ENCODE measurements at places on chromosomes 3 and 15.

DNA sequence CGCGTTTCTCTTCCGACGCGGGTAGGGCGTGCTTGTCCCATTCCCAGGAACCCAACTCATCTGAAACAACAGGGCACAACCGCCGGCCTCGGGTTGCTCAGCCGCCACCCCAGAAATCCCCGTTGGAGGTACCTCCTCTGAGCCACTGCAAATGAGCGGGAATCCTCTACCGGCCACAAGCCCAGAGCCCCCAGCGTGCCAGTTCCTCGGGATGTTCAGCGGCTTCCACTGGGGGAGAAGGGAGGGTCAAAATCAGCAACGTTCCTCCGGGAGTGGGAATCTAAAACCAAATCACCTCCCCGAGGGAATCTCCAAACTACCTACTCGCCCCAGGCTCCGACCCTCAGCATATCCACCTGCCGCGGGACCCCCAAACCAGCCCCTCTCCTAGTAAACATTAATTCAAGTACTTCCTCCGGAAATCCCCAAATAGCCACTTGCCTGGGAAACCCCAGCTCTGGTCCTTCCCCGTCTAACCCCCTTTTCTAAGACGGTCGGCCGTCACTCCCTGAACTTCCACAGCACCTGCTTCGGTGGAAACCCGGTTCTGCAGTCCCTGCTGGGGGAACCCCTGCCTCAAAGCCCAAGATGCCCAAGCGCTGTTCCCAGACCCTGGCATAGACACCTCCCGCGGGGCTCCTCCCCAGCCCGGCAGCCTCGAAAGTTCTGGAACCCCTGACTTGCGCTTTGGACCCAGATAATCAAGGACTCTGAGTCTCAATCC, 887 bp downstream of the OXTR start:
- no peak for DNase-seq

DNA sequence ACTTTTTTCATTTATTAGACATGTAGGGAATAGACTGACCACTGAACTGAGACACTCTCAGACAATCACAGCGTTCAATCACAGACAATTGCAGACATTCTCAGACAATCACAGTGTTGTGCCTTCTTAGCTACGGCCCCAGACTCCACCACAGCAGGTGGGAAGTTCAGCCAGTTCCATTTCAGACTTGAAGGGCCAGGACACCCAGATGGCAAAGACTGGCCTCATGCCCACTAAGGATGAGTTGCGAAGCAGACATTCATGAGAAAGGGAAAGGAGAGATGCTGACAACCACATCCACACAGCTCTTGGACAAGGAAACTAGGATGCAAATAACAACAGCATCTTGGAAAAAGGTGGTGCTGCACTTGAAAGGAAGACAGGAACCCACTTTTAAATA, 21.9 kb upstream of the ALDH1L1 start:
- DNase-seq: no peak

- DNase-seq: no peak
Measured at GRCh38 chr3:53073553-53074365, 27.9 kb upstream of the SFMBT1 start.

DNA sequence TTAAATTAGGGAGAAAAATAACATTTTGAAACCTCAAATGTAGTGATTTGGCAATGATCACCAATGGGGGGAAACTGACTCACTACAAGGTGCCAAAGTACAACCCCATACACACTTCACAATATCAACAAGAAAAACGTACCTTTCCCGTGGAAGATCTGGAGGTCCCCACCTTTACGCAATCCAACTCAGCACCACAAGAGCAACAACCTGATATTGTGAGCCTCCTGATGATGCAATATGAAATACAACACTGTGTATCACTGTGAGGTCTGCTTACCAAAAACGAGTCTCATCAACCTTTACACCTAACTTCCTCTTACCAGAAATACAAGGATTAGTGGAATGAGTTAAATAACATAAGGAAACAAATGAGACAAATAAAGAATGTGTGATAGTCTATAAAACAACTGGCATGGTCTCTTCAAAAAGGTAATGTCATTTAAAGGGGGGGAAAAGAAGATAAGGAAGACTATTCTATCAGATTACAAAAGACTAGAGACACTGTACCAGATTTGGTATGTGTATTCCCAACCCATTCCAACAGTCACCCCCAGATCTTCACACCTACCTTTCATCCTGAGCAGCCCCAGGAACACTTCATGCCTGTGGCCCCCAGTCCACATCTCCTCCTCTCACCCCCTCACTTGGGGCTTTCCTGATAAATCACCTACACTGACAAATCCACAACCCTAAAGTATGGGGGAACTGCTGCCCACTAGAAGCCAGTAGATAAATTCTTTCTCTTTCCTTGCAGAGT, 27.7 kb downstream of the DLG1 start:
- no peak for DNase-seq

DNA sequence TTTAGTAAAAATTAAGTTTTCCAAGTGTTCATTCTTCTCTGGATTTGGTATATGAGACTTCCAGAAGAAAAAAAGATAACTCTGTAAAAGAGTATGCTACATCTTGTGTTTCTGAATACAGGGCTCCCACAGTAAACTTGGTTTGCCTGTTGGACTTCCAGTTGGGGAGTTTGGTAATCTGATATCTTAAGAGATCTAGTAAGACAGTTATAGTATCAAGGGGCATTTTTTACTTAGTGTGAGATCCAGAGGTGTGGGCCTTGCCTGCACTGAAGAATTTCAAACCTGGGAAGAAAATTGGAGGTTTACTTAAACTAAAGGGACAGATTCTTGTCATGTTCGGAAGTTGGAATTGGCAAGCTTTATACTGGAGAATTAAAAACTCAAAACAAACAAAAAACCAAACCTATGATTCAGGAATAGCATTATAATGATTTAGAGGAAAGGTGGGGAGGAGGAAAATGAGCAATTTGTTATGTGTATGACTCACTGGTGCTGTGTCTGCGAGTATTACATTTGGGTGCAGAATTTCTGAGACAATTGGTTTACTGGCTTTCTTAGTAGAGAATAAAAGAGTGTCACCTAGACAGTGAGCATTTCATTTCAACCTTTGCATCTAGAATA, 58.9 kb upstream of the ULK4 start:
- DNase-seq: no peak

DNA sequence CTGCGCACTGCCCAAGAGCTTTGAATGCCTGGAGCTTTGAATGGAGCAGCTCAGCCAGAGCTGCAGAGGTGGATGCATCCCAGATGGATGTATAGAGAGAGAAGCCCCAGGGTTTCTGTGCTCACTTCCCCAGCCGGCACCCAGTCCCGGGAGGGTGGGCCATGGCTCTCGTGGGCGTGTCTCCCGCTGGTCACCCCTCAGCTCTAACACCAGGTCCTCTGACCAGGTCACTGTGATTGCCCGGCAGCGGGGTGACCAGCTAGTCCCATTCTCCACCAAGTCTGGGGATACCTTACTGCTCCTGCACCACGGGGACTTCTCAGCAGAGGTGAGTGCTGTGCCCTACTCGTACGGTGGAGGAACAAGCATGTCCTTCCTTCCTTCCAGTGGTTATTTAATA, 10.7 kb downstream of the TMEM43 start:
- DNase-seq: no peak

DNA sequence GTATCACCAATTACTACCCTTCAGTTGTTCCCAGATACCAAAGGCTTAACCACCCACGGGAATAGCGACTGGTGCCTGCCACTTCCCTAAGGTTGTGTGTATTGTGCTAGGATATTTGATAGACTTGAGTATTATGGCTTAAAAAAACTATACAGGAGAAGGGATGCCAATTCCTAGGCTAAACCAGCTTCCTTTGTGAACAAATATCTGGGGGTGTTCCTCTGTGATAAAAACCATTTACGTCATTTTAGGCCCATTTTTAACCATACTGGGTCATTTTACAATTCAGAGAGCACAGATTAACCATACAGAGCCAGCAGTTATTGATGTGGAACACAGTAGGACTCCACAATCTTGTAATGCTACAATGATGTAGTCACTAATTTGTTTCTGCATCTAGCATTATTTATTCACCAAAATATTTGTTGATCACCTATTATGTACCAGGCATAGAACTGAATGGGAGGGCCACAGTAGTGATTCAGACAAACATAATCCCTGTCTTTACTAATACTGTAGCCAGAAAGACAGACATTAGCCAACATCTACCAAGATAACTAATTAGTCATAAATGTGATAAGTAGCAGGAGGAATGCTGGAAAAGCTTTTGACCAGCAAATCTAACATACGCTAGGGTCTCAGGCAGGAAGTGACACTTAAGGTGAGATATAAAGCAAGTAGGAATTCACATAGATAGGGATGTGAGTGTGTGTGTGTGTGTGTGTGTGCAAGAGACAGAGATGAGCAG, 184.8 kb downstream of the MECOM start:
- DNase-seq: no peak

DNA sequence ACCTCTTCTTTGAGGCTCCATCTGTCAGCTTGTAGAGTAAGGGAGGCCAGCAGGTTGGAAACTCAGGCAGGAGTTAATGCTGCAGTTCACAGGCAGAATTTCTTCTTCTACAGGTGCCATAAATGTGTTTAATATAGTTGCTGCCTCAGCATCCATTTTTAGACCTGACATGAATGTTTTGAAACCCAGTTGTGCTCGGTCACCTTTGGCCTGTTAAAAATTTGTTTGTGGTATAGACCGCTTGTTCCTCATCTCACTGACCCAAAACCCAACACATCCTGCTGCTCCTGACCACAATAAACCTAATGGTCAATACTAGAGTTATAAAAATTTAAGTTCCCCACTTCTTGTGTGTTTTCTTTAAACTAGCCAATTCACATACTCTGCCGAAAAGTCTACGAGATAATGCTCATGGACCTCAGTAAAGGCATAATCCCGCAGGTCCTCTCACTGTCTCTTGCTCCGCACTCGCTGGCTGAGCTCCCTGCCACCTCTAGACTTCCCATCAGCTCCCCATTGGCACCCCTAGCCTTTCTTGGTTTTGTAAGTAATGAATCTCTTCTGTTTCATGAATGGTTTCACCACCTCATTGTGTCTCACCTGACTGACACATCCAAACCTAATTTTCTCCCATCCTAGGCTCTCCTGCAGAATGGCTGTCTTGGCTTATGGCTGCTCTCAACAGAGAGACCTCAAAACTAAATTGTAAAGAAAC, 138.5 kb upstream of the STRIT1 start:
- DNase-seq: no peak

- DNase-seq: no peak
Measured at GRCh38 chr3:40299721-40300335, 9.7 kb upstream of the EIF1B start.

GRCh38 chr3:145704020-145704419, 457.0 kb downstream of the PLOD2 start:
- no peak for DNase-seq

- DNase-seq: no peak
Measured at GRCh38 chr3:71978150-71978721, 193.3 kb upstream of the PROK2 start.

DNA sequence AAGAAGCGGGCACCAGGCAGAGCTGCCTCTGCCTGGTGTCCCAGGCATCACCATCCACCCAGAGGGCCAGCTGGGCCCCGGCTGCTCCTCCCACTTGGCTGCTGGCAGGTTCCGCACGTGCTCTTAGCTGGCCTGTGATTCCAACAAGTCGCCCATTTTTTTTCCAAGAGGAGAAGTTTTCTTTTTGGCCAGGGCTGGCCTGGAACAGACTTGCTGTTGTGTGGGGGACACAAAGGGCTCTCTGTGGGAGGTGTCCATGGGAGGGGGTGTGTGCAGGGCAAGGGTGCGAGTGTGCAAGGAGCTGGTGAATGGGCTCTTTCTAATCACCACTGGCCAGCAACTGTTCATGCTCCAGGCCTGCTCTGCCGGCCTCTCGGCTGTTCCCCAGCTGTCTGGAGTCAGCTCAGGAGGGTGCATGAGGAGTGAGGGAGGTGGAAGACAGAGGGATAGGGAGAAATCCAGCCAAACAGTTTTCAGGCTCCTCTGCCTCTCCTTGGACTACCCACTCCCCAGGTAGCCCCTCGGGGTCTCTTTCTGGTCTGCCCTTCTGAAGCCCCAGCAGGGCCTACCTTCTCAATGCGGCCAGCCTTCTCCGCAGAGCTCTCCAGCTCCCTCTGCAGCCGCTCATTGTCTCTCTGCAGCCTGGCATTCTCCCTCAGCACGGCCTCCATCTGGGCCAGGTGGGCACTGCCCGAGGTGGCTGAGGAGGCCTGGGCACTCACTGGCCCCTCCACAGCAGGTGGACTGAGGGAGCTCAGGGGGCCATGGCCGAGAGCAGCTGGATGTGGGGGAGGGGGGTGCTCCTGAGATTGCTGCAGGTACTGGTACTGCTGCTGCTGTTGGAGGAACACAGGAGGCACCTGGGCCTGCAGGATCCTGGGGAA, 7.1 kb downstream of the AMOTL2 start:
- DNase-seq: no peak

DNA sequence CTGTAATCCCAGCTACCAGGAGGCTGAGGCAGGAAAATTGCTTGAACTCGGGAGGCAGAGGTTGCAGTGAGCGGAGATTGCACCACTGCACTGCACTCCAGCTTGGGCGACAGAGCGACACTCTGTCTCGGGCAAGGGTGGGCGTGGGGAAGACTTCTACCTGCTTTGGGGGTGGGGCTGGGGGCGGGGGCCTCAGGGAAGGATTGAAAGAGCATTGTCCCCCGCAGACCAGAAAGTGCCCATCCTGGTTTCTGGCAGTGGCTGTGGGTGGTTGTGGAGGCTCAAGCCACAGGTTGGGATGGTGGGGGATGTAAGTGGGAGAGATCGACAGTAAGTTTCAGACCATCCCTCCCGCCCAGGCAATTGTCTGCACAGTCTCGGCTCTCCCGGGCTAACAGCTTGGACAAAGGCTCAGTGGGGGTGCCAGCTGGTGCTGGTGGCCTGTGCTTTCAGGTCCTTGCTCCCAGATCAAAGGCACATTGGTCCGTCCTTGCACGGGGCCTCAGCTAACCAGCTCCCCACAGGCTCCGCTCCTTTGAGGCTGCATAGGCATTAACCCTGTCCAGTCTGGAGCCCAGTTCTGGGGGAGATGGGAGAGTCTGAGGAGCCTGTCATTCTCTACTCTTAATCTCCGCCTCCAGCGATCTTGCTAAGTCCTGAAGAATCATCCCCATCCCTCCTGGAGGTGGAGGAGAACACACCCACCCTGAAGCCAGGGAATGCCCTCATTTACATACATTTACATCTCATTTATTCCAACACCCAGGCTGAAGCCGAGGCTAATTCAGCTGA, 8.6 kb downstream of the SCN5A start:
- no peak for DNase-seq

- DNase-seq: no peak
Measured at GRCh38 chr3:56940321-56940720, 120.1 kb upstream of the SPATA12 start.

GRCh38 chr15:25208735-25209134, 230.1 kb downstream of the UBE3A start:
- no peak for DNase-seq

DNA sequence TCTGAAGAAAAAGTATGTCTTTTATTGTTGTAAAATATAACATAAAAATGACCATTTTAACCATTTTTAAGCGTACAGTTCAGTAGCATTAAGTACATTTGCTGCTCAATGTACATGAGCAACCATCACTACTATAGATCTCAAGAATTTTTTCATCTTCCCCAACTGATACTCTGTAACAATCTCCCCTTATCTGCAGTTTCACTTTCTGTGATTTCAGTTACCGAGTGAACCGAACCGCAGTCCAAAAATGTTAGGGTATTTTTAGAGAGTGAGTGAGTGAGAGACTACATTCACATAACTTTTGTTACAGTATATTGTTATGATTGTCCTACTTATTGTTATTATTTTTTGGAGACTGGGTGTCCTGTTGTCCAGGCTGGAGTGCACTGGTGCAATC, 9.0 kb upstream of the SLC25A26 start:
- no peak for DNase-seq

- DNase-seq: no peak
Measured at GRCh38 chr15:82919231-82919886, 33.2 kb downstream of the HOMER2 start.

GRCh38 chr3:32181365-32181764, 57.1 kb upstream of the CMTM8 start:
- DNase-seq: no peak

- no peak for DNase-seq
Measured at GRCh38 chr3:185549651-185550111, 2.7 kb downstream of the LIPH start.

Data from epithelial cell of proximal tubule (primary cell).